SK-N-SH (cell line): ENCODE measurements at places on chromosomes 12 and 14. TPM values are rescaled to one million over a fixed set of nuclear protein-coding genes. Genes with fewer than 3 reads are reported as not detected.

The MYBPC1 gene
- not detected in 2 replicates for polyA plus RNA-seq

The AJUBA gene
- polyA plus RNA-seq: 24.4 and 36.2 TPM in 2 replicates

GRCh38 chr12:30447061-30447750 is 248.5 kb downstream of the IPO8 start:
- H3K4me1 ChIP-seq: no peaks in the 10 kb centered on the region
- H3K27ac ChIP-seq: no peak overlapping the region

DNA sequence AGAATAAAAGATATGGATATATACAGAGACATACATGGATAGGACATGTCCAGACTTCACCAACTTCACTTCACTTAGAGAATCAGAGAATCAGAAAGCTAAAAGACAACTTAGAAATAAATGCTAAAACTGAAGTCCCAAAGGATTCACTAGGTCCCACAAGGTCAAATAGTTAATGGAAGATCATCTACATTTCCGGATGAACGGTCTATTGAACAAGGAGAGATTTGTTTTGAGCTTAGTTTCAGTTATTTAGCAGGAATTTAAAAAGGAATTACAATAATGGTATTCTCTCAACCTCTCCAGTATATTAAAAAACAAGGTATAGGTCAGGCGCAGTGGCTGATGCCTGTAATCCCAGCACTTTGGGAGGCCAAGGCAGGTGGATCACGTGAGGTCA is 187.0 kb downstream of the MED13L start:
- no peak overlapping the region for H3K27ac ChIP-seq
- no peak overlapping the region for H3K4me3 ChIP-seq
- H3K36me3 ChIP-seq: peaks cover 12% of the 10 kb centered on the region
- no peak for DNase-seq
- H3K27me3 ChIP-seq: no peaks in the 10 kb centered on the region
- H3K4me1 ChIP-seq: peaks cover 4% of the 10 kb centered on the region; the same call in 1 of the 2 replicates

DNA sequence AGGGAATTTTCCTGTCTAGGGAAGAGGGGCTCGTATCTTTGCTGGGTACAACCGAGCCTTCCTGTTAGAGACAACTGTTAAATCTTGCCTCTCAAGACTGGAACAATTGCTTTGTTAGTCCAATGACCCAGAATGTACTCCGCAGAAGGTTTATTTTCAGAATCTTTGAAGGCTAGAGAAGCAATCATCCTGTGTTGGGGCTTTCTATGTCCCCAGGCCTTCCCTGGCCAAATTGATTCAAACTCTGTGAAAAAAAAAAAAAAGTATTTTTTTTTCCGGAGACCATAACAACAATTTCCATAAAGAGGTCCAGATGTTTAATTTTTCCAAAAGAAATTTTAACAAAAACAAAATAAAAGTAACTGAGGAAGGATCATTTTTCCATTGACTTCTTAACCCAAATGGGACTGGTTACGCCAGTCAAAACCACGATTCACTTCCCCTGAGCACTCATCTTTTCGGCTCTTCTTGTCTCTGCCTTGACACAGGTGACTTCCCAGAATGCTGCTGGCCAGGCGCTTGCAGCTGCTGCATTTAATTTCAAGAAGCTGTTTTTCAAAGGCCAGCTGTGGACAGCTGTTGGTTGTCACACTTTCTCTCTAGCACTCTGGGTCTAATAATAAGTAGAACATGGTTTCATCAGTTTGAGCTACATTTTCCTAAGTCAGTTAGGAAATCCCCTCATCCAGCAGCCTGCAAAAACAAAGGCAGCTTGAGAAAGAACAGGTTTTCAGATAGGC is 81.6 kb upstream of the MANSC4 start:
- no peak overlapping the region for H3K4me3 ChIP-seq
- H3K27ac ChIP-seq: no peak overlapping the region
- no peak for DNase-seq
- H3K27me3 ChIP-seq: no peaks in the 10 kb centered on the region
- H3K36me3 ChIP-seq: no peaks in the 10 kb centered on the region
- peaks cover 6% of the 10 kb centered on the region for H3K4me1 ChIP-seq

DNA sequence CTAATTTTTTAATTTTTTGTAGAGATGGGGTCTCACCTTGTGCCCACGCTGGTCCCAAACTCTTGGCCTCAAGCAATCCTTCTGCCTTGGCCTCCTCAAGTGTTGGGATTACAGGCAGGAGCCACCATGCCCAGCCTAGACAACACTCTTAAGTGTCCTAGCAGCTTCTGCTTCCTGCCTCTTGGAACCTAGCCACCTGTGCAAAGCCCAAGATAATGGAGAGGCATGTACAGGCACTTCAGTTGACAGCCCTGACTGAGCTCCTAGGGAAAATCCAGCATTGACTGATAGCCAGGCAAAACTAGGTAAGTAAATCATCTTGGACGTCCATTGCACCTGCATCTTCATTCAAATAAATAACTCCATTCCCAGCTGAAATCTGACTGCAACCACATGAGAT is 15.5 kb downstream of the COX14 start:
- peaks cover 27% of the 10 kb centered on the region for H3K36me3 ChIP-seq
- DNase-seq: no peak
- no peaks in the 10 kb centered on the region for H3K27me3 ChIP-seq
- H3K4me3 ChIP-seq: no peak overlapping the region
- 0 out of 2 replicates have a peak, but pooled peaks cover 5% of the 10 kb centered on the region for H3K4me1 ChIP-seq
